Activated T-cell treated with anti-CD3 and anti-CD28 coated beads, Interleukin-2, amount 50 U/mL, for 4 hours (primary cell): ENCODE measurements at places on chromosomes 1 and 21.
A peak's percentile ranks its signal among the peaks of the same experiment; 100 is the strongest.

DNA sequence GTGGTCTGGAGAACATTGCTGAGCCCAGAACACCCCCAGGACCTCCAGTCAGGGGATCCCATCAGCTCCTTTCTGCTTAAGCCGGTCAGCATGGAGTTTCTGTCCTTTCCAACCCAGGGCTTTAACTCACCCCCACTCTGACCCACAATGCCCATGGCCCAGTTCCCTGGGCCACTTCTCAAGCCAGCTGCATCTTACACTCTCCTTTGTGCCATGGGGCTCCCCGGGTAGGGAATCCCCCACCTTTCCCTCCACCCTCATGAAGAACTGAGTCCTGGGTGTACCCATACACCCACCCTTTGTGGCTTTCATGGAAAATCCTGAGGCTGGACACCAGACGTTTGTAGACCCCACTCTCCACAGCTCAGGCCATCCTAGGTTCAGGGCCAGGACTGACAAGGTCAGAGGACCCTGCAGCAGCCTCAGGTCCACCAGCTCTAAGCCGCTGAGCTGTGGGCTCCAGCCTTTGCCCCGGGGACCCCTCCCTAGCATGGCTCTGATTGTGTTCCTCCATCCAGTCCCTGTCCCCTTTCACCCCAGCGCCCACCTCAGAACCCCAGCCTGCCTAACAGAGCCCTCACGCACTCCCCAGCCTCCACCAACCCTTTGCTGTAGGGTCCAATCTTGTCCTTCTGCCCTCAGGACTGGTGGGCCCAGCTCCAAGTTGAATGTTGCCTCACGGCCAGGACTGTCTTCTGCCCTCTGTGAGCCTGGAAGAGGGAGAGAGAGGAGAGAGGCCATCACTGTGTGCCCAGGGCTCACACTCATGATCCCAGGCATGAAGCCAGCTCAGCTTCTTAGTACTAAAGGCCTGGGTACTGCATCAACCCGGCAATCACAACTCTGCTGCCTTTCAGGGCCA lies 394.8 kb downstream of the MATN1 start:
- DNase-seq = no peak

DNA sequence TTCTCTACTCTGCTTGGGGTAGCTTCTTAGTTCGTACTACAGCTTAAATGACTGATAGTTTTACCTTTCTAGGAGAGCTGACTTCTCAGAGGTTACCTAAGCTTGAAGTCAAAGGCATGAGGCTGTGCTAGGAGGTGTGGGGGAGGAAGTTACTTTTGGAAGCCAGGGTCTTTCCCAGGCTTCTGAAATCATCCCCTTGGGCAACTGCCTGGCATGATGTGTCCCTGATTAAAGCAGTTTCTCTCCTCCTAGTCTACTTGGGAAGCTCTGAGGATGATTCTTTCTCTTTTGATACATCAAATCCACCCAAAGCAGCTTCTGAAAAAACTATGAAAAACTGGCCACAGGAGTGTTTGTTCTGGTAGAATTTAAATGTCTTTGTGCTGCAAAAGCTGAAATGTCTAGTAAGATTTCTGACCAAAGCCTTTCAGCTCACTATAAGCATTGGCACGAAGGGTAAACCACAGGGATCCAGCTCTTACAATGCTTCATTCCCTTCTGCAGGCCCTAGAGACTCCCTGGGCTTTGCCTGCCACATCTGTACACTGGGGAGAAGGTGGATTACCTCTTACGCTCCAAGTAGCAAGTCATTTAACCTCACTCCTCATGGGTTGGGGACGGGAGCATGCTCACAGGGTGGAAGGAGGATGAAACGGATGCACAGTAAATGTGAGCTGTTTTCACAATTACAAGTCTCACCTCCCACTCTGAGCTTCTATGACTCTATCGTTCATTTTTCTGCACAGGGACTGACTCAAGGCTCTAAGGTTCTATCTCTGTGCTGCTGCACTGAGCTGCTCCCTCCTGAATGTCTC lies 59.6 kb downstream of the RUNX1 start:
- DNase-seq = peak; percentile 23

GRCh38 chr1:198909973-198910372 lies 271.1 kb downstream of the PTPRC start:
- DNase-seq = no peak

GRCh38 chr1:226948051-226948450 lies 8.0 kb downstream of the COQ8A start:
- no peak for DNase-seq

- no peak for DNase-seq
These were observed 186.4 kb downstream of the HMCN1 start for GRCh38 chr1:185920602-185921001.

- DNase-seq = no peak
These were observed 14.6 kb downstream of the PALMD start for GRCh38 chr1:99660496-99660895.

DNA sequence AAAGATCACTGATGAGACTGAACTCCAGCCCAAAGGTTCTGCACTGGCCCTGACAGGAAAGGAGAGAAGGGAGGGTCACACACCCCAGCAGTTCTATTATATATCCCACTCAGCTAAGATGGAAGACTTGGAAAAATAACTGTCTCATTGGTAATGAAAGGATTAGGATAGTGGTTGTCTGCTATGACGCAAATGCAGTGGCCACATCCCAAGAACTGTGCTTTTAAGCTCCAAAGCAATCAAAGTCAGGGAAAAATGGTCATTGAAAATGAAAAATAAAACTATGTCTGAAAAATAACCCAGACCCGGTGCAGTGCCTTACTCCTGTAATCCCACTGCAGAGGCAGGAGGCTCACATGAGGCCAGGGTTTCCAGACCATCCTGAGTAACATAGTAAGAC lies 31.0 kb downstream of the PSMG1 start:
- no peak for DNase-seq

DNA sequence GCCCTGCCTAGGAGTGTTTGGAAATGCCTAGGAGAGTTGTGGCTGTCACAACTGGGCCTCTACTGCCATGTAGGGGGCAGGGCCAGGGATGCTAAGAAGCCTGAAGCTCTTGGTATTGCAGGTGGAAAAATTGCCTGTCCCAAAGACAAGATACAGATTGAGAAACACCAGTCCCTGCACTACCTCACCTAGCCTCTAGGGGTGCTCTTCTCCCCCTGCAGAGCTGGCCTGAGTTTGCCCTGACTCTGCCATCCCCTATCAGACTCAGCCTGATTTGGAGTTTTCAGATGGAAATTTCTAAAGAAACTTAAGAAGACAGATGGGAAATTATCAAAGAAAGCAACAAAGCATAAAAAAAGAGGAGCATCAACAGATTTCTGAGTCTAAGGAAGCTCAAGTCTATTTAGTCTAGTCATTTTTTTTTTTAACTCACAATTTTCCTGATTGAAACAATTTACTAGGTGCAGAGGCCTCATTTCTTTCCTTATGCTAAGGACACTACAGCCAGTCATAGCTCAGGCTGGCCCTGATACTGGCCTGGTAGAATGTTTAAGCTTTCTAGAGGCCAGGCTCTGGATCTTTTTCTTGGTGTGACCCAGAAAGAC lies 61.4 kb upstream of the LRRN2 start:
- peak; percentile 40 for DNase-seq

DNA sequence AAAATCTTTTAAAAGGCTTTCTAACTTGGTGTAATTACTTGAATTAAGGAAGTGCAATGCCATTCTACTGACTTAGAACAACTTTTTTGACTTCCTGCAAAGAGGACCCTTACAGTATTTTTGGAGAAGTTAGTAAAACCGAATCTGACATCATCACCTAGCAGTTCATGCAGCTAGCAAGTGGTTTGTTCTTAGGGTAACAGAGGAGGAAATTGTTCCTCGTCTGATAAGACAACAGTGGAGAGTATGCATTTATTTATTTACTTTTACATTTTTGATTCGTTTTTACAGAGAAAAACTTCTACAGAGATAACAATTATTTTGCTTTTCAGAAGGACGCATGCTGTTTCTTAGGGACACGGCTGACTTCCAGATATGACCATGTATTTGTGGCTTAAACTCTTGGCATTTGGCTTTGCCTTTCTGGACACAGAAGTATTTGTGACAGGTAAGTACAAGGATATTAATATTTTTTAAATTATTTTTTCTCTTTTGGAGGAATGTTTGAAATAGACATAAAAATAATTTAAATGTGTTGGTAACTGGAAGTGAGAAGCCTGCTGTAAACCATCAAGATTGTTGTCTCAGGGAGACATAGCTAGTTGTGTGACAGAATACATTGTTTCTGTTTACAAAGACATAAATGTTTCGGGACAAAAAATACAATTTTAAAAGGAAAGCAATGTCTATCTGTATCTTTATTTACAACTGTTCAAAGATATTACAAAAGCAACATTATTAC lies at the start of gene PTPRC:
Gene PTPRC, plus strand, starts transcription at position 147 of the 742 bp plus-strand sequence. Its CDS starts 229 bp downstream, at position 376.
- DNase-seq = no peak

GRCh38 chr1:40204856-40205255 lies 42.9 kb upstream of the TMCO2 start:
- no peak for DNase-seq

DNA sequence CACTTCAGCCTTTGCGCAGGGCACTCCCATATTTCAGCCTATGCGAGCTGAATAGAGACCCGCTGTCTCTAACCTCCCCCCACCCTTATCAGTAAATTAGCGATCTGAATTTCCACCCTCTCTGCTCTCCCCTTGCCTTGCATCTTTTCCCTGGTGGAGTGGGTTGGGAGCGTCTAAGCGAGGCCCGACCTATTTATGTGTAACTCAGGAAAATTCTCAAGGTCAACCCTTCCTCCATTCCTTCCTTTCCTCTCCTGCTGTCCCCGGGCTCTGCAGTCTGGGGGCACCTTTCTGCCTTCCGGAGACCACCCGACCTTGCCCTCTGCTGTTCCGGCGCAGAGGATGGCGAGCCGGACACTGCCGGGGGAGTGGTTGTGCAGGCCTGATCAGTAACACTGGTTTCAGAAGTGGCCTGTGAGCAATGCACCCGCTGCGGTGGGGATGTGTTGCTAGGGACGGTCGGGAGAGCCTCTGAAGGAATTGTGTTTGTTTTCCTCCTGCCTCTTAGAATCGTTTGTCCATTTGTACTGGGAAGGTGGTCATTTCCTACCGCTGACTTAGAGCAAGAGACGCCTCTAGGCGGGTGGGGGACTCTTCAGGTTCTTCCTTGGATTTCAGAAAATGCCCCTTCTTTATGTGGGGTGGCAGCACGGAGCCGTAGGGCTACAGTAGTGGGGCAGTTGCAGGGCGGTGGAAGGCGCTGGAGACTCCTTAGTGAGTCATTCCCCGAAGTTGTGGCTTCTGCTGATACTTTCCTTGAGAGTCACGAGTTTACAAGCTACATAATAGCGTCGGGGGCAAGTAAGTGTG lies 513 bp downstream of the MGST3 start:
- peak; percentile 34 for DNase-seq

GRCh38 chr1:19046972-19047731 lies 90.7 kb upstream of the IFFO2 start:
- no peak for DNase-seq

- DNase-seq = no peak
These were observed 9.3 kb upstream of the PI4KB start for GRCh38 chr1:151336556-151336955.

GRCh38 chr1:156102633-156103511 lies 11.6 kb upstream of the LMNA start:
- no peak for DNase-seq

- no peak for DNase-seq
These were observed 21.9 kb upstream of the ARF1 start for GRCh38 chr1:228060458-228061190.

DNA sequence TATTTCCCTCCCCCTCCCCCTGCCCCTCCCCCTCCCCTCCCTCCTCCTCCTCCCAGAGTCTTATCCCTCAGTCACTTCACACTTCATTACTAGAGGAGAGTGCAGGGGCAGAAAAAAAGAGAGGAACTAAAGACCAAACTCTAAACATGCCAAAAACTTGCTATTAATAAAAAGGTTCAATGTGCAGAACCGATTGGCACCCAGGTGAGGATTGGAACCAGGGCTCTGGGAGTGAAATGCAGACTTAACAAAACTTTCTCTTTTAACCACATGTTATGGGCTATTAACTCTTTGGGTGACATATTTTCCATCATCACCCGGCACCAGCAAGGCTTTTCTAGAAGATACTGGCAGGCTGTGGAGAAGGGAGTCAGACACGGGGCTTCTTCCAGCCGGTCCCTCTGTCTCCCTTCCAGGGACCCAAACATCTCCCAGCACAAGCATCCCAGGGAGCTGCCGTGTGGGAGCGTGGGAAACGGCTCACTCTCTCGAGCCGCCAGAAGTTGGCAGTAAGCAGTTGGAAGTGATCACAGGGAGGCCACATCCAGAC lies 13.6 kb downstream of the NID1 start:
- DNase-seq = no peak

DNA sequence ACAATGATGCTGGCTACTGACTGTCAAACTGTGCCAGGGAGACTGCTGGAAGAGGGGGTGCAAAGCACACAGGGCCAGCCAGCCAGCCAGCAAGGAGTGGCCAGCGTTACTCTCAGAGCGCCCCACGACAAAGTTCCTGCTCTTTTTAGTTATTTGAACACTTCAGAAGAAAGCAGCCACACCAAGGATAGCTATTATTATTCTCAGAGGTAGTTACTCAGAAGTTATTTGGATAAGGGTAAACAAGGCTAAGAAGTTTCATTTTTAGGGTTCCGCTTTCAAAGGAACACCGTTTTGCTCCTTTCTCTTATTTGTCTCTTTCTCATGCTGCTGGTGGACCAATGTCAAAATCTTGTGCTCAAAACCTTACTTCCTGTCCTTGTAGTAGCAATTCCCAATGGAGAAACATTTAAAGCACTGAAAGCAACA lies 59.9 kb downstream of the VANGL2 start:
- peak; percentile 21 for DNase-seq
